ENCODE measurements at places on chromosomes 12 and 14.

- H3K27me3 ChIP-seq, result no peaks in the 10 kb centered on the region
- no peak for DNase-seq
- H3K4me1 ChIP-seq, result no peaks in the 10 kb centered on the region
These were observed 20.9 kb upstream of the GPRC5A start for GRCh38 chr12:12870465-12870864.

GRCh38 chr12:101051901-101052550 lies 158.0 kb downstream of the SLC5A8 start:
- no peaks in the 10 kb centered on the region for H3K27me3 ChIP-seq
- no peak for DNase-seq
- no peak overlapping the region for H3K27ac ChIP-seq
- no peaks in the 10 kb centered on the region for H3K36me3 ChIP-seq
- H3K4me3 ChIP-seq, result no peak overlapping the region

DNA sequence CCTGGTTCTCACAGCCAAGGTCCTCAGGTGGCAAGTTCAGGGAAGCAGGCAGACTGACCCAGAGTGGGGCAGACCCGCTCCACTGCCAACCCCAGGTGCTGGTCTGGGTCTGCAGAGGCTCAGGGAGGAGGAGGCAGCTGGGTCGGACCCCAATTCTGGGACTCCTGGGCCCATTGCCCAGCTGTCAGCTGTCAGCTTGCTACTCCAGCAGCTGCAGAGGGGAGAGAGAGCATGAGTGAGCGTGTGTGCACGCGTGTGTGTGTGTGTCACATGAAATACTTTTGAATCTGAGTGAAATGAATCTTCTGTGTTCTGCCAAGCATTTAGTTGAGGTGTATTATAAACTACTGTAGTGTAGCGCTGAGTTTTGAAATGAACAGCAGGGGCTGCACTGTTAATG lies 30.8 kb downstream of the XRCC3 start:
- H3K4me3 ChIP-seq, result no peak overlapping the region
- DNase-seq, result no peak
- peaks cover 10% of the 10 kb centered on the region for H3K4me1 ChIP-seq
- H3K36me3 ChIP-seq, result peaks cover 15% of the 10 kb centered on the region
- no peak overlapping the region for H3K27ac ChIP-seq
- H3K27me3 ChIP-seq, result no peaks in the 10 kb centered on the region

- no peaks in the 10 kb centered on the region for H3K4me1 ChIP-seq
- H3K36me3 ChIP-seq, result no peaks in the 10 kb centered on the region
- H3K27me3 ChIP-seq, result no peaks in the 10 kb centered on the region
- no peak overlapping the region for H3K27ac ChIP-seq
These were observed 452.8 kb downstream of the AEBP2 start for GRCh38 chr12:19891936-19892591.

GRCh38 chr12:53644133-53644532 lies 18.0 kb upstream of the ATF7 start:
- no peak for DNase-seq
- H3K27me3 ChIP-seq, result no peaks in the 10 kb centered on the region
- peaks cover 2% of the 10 kb centered on the region for H3K4me1 ChIP-seq

DNA sequence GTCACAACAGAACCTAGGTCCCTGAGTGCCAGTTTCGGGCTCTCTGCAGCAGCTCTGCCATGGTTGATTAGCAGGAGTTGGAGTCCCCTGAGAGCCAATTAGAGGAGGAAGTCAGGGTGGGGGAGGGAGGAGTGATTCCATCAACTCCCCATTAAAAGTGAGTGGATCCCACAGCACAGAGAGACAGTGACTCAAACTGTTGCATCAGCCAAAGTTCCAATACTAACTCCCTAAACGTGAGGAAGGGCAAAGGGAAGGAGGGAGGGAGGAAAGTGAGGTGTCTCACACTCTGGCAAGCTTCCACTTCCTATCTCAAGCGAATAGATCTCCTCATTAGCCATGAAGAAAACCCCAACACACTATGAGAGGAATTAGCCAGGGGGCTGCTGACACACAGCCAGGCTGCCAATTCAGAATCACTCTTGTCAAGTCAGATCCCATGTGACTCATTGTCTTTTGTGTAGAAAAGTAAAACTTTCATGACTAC lies 23.6 kb downstream of the OR11H4 start:
- no peak overlapping the region for H3K4me3 ChIP-seq
- H3K4me1 ChIP-seq, result peaks cover 8% of the 10 kb centered on the region
- H3K36me3 ChIP-seq, result peaks cover 4% of the 10 kb centered on the region
- no peaks in the 10 kb centered on the region for H3K27me3 ChIP-seq
- DNase-seq, result no peak

DNA sequence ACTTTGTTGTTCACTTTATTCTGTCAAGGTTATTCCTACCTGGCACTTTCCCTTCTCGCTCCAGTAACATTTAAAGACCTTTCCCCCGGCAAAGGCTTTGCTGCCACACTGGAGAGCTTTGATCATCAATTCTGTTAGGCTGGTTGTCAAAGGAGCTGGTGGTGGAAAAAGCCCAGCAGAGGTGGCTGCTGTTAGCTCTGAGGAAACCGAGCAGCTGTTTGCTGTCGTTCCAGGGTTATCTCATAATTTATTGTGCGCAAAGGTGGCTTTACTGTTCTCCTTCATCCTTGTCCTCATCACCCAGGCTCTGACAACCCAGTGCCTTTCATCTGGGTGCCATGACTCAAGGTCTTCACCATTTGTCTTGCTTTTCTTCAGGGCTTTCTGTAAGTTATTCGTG lies 38.2 kb upstream of the CRADD start:
- H3K4me1 ChIP-seq, result no peaks in the 10 kb centered on the region
- H3K36me3 ChIP-seq, result peaks cover 2% of the 10 kb centered on the region
- H3K27me3 ChIP-seq, result peaks cover 14% of the 10 kb centered on the region
- no peak overlapping the region for H3K27ac ChIP-seq
- no peak overlapping the region for H3K4me3 ChIP-seq
- DNase-seq, result no peak

DNA sequence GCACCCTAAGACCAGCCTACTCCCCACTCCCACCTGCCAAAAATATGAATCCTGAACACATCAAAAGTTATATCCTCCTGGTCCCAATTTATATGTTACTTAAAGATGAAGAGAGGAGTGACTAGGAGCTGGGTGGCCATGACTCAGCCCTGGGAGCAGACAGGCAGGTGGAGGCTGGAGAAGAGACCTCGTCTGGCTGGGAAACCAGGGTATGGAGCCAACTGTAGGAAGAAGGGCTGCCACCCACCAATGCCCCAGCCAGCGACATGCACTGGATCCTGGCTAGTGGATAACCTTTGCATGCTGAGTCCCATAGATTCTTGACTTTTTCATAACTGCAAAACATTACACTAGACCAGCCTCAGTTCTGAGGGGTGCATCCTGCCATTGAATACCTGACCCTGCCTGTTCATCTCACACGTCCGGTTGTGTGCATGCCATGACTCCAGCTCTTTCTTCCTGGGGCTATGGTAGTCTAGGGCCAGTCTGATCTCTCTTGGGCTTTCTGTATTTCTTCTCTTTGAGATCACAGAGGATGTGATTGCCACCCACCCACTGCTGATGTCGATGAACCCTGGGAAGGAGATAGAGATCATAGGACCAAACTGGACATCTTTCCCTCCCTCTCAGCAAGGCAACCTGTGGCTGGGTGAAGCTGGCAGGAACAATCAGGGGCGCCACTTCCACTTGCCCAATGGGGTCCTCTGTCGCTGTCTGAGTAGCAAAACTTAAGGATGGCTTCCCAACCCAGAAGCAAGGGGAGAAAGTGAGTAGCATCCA lies 69.6 kb upstream of the DDX11 start:
- no peaks in the 10 kb centered on the region for H3K4me1 ChIP-seq
- DNase-seq, result no peak
- no peak overlapping the region for H3K4me3 ChIP-seq
- H3K36me3 ChIP-seq, result no peaks in the 10 kb centered on the region

DNA sequence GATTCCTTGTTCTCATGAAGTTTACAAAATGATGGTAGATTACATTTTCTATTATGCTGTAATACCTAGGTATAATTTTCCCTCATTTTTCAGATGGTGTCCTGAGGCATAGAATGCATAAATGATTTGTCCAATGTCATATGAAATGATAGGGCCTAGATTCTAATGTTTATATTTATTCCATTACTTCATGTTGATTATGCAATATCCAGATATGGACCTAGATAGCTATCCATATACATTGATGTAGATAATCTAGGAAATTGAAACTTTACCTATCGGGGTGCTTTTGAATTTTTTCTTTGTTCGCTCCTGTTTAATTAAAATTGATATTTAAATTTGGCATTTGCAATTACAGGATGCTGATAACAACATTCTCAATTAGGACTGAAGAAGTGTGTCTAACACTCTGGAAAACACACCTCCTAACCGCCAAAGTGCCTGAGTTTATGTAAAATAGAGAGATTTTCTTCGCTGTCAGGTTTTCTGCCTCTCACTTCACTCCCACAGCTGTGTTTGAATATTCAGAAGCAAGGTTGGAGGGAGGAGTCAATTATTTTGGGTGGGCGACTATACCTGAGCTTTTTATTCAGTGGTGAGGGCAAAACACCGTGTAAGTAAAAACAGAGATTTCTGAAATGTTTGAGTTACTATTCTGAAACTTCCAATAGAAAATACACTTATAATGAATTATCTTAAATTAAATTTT lies 164.4 kb upstream of the ATP2B1 start:
- no peak for DNase-seq
- H3K4me1 ChIP-seq, result peaks cover 24% of the 10 kb centered on the region
- H3K27ac ChIP-seq, result no peak overlapping the region
- peaks cover 11% of the 10 kb centered on the region for H3K36me3 ChIP-seq

GRCh38 chr12:113855998-113856397 lies 110.1 kb downstream of the RBM19 start:
- H3K4me3 ChIP-seq, result no peak overlapping the region
- DNase-seq, result no peak
- peaks cover 39% of the 10 kb centered on the region for H3K36me3 ChIP-seq
- no peaks in the 10 kb centered on the region for H3K27me3 ChIP-seq
- no peaks in the 10 kb centered on the region for H3K4me1 ChIP-seq

GRCh38 chr12:106084014-106084671 lies 54.6 kb downstream of the NUAK1 start:
- no peaks in the 10 kb centered on the region for H3K36me3 ChIP-seq
- H3K27ac ChIP-seq, result no peak overlapping the region
- no peak for DNase-seq
- H3K4me1 ChIP-seq, result no peaks in the 10 kb centered on the region

DNA sequence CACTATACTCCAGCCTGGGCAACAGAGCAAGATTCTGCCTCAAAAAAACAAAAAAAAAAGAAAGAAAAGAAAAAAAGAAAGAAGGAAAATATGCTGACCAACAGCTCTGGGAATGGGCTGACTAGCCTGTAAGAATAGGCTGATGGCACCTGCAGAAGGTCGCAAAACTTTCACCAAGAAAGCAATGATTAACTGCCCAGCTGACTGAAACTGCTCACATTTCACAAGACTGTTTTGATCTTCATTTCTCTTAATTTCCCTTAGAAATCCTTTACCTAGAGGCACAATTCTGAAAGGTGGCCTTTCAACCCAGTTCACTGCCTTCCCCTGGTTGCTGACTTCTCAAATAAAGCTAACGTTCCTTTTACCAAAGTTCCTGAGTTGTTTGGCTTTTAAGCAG lies 12.4 kb downstream of the BEST3 start:
- no peak overlapping the region for H3K4me3 ChIP-seq
- no peak for DNase-seq
- no peak overlapping the region for H3K27ac ChIP-seq
- no peaks in the 10 kb centered on the region for H3K4me1 ChIP-seq
- H3K27me3 ChIP-seq, result peaks cover 15% of the 10 kb centered on the region

GRCh38 chr14:91256661-91257060 lies 12.2 kb upstream of the GPR68 start:
- no peak overlapping the region for H3K4me3 ChIP-seq
- H3K36me3 ChIP-seq, result peaks cover 1% of the 10 kb centered on the region
- peaks cover 24% of the 10 kb centered on the region for H3K4me1 ChIP-seq
- no peaks in the 10 kb centered on the region for H3K27me3 ChIP-seq
- no peak for DNase-seq

GRCh38 chr12:1651946-1652345 lies 22.9 kb downstream of the WNT5B start:
- H3K4me1 ChIP-seq, result peaks cover 9% of the 10 kb centered on the region
- H3K4me3 ChIP-seq, result no peak overlapping the region
- H3K36me3 ChIP-seq, result no peaks in the 10 kb centered on the region
- H3K27ac ChIP-seq, result no peak overlapping the region

DNA sequence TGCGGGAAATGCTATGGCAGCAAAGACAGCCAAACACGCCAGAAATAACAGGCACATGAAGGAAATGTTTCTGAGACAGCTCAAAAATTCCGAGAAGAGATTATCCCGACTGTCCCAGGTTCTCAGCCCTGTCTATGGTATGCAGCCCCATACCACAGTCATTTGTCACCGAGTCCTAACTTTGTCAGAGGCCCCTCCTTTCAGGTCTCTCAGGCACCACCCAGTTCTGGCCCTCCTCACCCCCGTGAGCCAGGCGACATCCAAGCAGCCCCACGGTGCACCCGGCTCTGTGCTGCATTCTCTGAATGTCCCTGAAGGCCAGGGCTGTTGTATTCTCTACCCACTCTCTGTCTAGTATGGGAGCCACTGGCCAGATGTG lies 24.0 kb downstream of the SSH1 start:
- no peak overlapping the region for H3K4me3 ChIP-seq
- no peak for DNase-seq
- H3K27ac ChIP-seq, result no peak overlapping the region
- H3K36me3 ChIP-seq, result peaks cover 22% of the 10 kb centered on the region
- no peaks in the 10 kb centered on the region for H3K27me3 ChIP-seq

DNA sequence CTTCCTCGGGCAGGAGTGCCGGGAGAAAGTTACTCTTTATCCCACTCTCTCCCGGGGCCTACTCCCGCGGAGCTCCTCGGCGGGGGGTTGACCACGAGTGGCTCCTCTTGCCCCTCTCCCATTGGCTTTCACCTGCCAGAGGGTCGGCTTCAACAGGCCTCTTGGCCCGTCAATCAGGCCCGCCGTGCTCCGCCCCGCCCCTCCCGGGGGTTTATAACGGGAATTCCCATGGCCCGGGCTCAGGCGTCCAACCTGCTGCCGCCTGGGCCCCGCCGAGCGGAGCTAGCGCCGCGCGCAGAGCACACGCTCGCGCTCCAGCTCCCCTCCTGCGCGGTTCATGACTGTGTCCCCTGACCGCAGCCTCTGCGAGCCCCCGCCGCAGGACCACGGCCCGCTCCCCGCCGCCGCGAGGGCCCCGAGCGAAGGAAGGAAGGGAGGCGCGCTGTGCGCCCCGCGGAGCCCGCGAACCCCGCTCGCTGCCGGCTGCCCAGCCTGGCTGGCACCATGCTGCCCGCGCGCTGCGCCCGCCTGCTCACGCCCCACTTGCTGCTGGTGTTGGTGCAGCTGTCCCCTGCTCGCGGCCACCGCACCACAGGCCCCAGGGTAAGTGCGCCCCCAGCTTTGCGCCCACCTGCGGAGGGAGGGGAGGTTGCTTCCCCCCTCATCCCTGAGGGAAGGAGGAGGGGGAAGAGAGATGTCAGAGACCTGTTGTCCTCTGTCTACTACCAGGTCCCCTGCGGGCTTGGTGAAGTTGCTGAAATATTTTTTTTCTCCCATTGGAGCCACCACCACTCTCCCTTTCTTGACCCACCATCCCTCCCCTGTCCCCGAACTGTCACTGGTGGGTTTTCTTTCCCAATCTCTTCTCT lies at the start of gene SMOC1:
SMOC1 (plus strand) TSS at position 242 of the 869 bp plus-strand sequence; CDS start at position 505, 263 bp downstream.
- H3K36me3 ChIP-seq, result no peaks in the 10 kb centered on the region
- DNase-seq, result no peak

Measured in memory B cell (primary cell).